ENCODE measurements at places on chromosomes 5 and 9.

- DNase-seq, result no peak
Measured at GRCh38 chr5:36414869-36415282, 113.2 kb upstream of the RANBP3L start.

DNA sequence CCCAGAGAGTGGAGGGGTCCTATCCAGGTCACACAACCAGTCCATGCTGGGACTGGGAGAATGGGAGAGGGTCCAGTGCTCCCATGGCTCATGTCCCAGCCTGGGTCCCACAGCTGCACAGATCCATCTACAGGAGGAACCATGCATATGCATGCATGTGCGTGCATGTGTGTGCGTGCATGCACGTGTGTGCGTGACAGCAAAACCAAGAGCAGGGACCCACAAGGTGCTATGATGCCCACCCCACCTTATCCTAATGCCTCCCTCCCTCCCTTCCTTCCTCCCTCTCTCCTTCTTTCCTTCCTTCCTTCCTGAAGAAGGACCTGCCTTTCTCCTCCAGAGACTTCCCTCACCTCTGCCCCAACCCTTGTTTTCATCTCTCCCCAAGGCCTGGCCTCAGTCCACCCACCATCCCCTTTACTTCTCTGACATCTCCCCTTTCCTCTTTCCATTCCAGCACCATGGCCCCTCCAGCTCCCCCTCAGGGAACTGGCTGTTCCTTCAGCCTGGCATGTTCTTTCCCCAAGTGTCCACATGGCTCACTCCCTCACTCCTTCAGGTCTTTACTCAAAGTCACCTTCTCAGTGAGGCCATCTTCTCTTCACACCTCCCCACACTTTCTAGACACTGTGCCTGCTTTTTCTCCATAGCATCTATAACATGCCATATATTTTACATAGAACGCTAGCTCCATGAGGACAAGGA, 21.8 kb downstream of the AQP7 start:
- DNase-seq, result no peak

DNA sequence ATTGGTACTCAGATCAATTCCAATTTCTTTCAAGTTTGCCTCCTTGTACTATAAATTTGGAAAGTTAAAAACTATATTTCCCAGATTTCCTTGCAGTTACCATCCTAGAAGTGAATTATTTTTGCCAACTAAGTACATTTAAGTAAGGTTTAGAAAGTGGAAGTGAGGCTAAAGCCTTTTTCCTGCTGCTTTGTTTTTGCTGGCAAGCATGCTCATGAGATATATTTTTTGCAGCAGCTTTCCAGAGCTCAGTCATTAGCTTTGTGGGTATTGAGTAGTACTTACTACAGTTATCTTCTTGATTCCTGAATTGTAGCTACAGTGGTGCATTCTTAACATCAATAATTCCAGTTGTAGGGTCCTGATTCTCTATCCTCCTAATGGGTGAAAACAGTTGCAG, 3.5 kb upstream of the BTF3 start:
- no peak for DNase-seq

DNA sequence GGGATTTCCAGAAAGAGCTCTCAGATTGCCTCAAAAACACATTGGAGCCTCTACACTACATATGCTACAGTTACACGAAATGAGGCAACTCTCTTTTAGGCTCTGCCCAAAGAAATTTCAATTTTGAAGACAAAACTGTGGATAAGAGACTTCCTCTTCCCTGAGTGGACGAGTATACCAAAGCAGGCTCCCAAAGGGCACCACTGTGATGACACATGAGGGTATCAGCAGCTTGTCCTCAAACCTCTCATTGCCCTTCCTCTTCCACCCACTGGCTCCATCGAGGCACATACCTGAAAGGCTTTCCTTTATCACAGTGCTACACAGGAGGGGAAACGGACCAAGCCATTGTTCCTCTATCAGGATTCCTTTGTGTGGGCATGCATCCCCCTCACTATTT, 11.3 kb downstream of the CKMT2 start:
- DNase-seq, result no peak
